ENCODE measurements at places on chromosomes 7 and 10.

- DNase-seq, result no peak
Observed at GRCh38 chr7:17371671-17372524, 73.4 kb downstream of the AHR start.

DNA sequence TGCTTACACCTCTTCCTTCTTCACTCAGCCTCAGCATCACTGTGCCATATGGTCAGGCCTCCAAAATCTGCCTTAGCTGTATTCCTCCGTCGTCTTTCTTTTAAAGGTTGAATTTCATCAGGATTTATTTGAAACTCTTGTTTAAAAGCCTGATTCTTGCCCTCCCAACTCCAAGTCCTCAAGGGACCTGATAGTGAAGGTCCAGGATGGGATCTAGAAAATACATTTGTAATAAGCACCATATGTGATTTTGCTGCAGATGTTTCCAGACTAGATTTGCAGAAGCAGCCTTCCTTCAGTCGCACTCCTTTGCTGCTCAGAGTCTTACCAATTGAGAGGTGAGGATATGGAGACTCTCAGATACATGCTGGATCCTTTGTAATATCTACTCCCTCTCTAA, 101.0 kb upstream of the ANKRD1 start:
- DNase-seq, result no peak

DNA sequence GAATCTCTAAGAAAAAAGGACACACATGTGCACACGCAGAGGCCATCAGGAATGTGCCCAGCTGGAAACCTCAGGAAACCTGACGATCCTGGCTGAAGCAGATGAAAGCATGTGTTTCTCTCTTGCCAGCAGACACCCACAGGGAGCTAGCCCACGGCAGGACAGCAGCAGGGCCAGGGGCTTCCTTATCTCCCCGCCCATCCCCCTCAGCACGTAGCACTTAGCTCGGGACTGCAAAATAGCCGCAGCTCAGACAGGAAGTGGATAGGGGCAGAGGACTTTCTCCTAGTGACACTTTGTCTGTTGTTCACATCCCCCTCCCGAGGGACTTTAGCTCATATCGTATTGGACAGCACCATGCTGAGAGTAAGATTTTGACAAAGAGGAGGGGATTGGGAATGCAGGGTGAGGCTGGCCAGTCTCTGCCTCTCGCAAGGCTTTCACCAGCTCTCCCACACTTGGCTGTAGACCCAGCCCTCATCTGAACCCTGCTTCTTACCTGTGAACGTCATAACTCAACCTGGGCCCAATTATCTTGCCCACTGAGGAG, 63.8 kb downstream of the MKI67 start:
- peak; percentile 46 for DNase-seq

DNA sequence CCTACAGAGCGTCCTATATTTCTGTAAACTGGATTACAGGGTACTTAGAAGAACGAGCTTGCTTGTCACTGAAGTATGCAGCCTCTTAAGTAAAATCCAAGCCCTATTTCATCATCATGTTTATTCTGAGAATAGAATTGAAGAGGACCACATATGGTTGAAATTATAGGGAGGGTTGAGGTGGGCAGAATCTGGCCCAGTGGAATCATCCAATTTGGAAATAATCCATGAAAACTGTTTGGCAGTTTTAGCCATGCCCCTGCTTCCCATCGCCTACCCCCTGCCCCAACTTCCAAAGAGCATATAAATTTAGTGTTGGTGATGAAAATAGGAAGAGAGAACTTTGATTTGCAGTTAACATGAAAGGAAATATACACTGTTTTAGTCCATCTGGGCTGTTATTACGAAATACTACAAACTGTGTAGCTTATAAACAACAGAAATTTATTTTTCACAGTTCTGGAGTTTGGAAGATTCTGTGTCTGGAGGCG, 150.4 kb downstream of the PRKG1 start:
- no peak for DNase-seq

DNA sequence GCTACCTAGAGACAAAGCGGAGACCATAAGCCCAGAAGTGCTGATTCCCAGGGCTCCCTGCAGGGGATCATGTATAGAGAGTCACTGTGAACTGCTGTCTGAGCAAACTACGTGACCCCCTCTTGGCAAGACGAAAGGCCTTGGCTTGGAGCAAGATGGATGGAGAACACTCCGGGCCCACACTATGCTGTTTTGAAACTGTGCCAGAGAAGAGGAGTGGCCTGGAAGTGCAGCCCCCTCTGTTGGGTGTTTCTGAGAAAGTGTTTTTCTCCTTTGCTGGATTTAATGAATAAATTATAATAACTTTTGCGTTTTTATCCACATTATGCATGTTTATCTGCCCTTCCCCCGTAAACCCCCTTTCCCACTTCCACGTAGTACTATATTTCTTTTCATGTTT, 639.3 kb upstream of the GALNT17 start:
- DNase-seq, result no peak

GRCh38 chr10:132107186-132107948, 41.6 kb downstream of the JAKMIP3 start:
- no peak for DNase-seq

GRCh38 chr10:68333058-68333395, 299 bp upstream of the PBLD start:
- DNase-seq, result no peak

DNA sequence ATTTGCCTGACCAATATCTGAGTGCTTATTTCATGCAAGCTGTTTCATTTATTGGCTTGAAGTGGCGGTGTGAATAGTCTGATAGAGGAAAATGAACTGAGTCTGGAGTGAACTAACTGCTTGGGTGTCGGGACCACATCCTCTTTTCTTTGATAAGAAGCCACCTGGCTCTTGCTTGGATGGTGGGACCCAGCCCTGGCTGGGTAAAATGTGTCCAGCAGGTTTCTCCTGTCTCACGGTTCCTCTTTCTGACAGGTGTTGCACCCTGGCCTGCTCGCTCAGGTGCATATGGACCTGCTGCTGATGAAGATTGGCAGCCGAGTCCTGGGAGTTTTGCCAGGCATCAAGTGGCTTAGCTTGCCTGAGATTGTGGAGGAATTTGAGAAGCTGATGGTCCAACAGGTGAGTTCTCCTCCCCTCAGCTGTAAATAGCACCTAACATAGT, 1.6 kb downstream of the ADCK2 start:
- DNase-seq, result no peak

DNA sequence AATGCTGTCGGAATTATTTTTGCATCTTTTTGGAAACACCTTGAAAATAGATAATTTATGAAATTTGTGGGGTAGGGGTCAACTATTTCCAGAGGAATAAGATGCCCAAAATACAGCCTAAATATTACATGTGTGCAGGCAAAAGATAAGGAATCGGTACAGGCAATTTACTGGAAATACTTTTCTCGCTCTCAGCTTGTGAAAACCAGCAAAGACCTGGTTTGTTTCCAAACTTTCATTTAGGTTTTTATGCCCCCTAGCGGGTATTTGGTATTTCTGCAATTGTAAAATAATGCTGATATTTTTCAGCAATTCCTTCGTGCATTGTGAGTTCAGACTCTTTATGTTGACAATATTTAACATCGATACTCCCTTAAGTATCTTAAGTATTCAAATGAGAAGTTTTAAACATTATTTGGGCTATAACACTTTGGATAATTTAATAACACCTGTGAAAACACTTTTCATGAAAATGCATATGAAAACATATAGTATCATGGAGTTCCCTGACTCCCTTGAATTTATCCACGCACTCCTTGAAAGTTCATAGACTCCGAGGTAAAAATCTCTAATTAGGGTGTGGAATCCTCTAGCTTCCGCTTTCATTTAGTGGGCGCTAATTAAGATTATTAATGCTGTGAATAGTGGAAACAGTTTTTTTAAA, 132.4 kb downstream of the TSPAN12 start:
- DNase-seq, result peak; percentile 77

DNA sequence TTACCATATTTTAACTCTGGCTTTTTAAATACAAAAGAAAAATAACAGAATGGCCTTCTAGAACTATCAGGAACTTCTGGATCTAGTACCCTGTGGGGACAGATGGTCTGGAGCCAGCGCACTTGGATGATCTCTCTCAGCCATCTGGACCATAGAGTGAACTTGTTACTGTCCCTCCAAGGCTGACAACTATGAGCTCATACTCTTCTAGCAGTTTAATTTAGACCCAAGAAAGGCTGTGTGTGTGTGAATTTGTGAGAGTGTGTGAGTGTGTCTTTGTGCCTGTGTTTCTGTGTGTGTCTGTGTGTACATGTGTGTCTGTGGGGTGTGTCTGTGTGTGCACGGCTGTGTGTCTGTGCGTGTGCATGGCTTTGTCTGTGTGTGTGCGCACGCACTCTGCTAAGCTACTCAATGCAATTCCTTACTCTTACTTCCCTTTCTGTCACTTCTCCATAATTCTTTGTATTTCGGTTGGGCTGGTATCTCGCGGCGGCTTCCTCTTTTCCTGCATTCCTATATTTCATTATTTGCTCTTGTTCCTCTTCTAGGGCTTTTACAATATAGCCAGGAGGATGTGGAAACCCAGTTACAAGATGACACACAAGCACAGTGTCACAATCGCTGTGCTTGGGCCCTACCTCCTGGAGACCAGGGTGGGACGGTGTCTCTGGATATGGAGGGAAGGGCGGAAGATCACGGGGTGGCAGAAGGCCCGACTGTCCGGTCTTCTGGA, 51.9 kb downstream of the IKZF1 start:
- DNase-seq, result peak; percentile 91

DNA sequence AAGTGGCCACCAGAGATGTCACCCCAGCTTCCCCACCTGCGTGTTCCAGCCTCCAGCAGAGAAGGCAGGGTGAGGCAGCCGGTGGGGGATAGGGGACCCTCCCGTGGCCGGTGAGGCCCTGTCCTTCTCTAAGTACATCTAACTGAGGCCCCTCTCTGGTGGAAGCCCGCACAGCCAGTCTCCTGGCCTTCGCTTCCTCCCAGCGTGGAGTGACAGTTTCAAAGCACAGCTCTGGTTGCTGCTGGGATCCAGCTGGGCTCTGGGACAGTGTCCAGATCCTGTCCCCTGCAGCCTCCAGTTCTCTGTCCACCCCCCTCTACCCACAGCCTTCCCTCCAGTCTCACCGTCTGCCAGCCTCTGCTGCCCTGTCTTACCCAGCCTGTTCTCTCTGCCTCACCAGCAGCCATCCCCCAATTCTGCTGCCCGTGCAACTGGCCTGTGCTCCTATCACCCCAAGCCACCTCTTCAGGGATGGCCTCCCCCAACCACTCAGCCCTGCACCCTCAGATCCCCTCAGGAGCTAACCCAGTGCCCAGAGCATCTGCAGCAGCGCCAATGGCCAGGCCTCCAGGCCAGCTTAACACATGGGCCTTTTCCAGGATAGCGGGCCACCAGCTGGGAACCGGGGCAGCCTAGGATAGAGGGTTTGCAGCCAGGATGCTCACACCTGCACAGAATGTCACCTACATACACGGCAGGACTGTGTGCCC, 16.3 kb upstream of the SH2B2 start:
- no peak for DNase-seq

- DNase-seq, result no peak
Observed at GRCh38 chr7:57427146-57427545, 22.8 kb upstream of the ZNF716 start.

DNA sequence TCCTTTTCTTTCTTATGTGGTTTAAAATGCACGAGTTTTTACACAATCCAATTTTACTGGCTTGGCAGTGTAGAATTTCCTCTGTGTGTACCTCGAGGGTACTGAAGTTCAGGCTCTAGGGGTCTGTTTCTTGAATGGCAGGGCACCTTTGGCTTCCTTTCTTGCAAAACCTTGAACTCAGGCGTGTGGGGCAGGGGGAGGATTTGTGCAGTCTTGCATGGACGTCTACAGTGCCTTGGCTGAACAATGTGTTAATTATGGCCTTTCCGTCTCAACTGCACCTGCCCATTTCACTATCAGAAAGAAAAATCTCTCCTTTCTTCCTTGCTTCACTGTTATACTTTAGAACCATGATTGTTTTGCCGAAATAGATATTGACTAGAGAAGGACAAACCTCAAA, 570.9 kb downstream of the INHBA start:
- DNase-seq, result no peak

DNA sequence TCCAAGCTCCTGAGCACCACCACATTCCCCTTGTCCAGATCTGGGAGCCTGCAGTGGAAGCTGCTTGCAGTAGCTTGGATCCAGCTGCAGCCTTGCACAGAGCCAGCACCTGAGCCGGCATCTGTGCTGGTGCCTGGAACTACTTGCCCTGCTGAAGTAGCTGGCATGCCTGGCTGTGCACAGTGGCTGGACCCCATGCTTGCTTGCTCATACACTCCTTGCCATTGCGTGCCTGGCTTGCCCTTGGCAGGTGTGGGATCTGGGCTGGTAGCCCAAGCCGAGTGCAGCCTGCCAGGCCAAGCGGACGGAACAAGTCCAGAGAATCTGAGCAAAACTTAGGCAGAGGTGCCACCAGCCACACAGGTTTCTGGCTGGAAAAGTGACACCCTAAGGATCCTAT, 759.9 kb downstream of the IPMK start:
- no peak for DNase-seq

DNA sequence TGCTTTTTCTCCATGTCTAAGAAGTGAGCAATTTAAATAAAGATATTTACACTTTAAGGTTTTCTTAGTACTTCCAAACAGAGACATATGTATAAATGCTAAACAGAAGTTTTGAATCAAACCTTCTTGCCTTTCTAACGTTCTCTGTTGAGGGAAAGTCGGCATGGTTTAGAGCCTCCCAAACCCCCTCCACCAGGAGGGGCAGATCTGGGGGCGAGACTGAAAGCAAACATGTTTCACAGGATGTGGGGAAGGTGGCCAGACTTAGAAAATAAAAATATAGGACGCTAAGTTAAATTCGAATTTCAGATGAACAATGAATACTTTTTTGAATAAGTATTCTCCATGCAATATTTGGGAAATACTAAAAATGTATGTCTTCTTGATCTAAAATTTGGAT, 208.3 kb upstream of the SHH start:
- DNase-seq, result no peak

DNA sequence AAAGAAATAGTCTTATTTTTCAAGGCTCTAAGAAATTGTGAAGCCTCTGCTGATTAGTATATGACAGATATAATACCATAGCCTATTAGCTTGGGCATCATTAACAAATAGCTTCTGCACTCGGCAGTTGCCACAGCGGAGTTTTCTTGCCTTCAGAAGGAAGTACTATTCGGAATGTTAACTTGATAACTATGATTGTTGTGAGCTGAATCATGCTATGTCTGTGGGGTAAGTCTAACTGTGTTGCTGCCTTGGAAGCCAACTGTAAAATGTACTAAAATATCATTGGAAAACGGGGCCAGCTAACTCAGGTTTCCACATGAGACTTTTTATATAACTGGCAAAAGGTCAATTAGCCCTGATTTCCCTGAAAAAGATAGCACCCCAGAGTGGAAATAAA, 93.2 kb downstream of the TWIST1 start:
- DNase-seq, result no peak

- DNase-seq, result no peak
Observed at GRCh38 chr7:20227291-20227795, 10.2 kb upstream of the MACC1 start.

DNA sequence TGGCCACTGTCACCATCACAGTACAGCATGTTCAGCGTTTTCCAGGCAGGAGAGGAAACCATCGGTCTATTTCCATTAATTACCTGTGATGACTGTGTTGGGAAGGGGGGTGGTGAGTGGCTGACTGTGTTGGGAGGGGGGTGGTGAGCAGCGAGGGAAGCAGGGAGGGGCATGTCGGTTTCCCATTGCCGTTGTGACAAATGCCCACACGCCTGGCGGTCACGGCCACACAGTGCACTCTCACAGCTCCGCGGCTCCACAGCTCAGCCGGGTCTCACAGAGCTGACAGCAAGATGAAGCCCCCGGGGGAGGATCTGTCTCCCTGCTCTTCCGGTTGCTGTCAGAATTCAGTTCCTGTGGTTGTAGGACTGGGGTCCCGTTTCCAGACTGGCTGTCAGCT, 39.0 kb downstream of the AP5Z1 start:
- DNase-seq, result peak; percentile 27

Data from hematopoietic multipotent progenitor cell treated with erythropoietin and hydrocortisone succinate and interleukin-3 and kit ligand, for 6 days (in vitro differentiated cells).